ENCODE measurements at places on chromosomes 2 and 18. TPM values are rescaled to one million over a fixed set of nuclear protein-coding genes. Genes with fewer than 3 reads are reported as not detected.

DNA sequence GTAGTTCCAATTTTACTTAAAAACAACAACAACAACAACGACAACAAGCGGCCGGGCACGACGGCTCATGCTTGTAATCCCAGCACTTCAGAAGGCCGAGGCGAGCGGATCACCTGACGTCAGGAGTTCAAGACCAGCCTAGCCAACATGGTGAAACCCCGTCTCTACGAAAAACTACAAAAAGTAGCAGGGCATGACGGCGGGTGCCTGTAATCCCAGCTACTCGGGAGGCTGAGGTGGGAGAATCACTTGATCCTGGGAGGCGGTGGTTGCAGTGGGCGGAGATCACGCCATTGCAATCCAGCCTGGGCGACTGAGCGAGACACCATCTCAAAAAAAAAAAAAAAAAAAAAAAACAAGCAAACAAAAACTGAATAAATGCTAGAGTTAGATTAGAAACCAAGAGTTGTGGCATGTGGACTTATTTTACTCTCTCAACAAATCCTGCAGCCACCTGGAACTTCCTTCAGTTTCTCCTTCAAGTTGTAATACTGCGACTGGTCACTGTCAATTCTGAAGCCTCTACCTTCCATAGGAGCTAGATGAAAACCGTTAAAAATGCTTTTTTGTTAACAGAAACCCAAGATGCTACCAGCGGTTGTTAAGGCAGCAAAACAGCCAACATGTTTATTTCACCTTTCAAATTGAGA, 1.3 kb downstream of the ATP5F1A start:
- no peak for DNase-seq

DNA sequence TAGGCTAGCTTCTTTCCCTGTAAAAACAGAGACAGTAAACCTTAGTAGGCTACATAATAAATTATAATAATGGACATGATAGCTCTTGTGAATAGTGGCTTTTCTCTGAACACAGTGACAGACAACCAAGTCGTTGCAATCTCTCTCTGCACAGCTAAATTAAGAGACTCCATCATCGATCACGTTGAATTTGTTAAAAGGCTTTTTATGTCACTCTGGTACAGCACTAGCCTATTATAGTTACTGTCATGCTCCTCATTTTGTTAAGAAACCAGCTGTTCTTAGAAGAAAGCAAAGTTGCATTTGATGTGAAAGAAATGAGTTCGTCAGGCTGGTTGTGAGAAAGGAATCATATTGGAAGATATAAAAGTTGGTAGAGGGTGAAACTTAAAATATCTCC, 50.3 kb upstream of the ARHGAP28 start:
- no peak for DNase-seq

DNA sequence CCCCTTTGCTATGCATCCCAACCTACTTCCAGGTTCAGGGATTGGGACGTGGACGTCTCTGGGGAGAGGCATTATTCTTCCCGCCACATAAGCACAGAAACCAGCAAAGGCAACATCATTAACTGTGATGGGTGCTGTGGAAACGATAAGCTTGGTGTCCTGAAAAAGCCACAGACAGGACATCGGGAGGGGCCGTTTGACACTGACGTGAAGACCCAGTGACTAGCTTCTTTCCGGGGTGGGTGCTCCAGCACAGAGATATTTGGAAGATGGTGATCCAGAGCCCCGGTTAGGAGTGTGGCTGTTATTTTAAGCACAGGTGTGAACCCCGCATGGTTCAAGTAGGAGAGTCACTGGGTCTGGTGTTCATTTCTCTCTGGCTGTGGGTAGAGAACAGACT, 163.8 kb upstream of the HDAC4 start:
- no peak for DNase-seq

DNA sequence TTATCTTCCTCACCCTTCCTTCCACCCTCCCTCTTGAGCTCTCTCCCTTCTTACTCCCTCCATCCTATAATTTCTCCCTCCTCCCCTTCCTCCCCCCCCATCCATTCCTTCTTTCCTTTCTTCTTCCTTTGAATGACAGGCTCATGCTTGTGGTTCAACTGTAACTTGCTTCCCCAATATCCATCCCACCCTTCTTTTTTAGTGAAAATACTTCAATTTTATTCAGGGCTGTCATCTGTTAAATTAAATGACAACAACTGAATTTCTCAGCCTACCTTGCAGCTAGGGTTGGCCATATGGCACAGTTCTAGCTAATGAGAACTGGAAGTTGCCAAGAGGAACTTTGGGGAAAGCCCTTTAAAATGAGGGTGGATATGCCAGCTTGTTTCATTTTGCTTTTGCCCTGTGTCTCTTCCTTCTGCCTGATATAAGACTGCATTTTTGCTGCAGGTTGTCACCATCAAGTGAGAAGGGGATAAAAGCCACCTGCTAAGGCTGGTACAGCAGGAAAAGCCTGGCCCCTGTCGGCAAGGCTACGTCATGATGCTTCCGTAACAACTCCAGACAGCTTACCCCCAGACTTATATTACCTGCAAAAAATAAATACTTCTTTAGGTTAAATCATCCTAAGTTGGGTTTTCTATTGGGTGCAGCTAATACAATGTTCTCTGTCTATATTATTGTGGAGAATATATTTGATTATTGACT, 121.8 kb downstream of the NXPH2 start:
- no peak for DNase-seq

Gene AGFG1
- 58.2 TPM for total RNA-seq

DNA sequence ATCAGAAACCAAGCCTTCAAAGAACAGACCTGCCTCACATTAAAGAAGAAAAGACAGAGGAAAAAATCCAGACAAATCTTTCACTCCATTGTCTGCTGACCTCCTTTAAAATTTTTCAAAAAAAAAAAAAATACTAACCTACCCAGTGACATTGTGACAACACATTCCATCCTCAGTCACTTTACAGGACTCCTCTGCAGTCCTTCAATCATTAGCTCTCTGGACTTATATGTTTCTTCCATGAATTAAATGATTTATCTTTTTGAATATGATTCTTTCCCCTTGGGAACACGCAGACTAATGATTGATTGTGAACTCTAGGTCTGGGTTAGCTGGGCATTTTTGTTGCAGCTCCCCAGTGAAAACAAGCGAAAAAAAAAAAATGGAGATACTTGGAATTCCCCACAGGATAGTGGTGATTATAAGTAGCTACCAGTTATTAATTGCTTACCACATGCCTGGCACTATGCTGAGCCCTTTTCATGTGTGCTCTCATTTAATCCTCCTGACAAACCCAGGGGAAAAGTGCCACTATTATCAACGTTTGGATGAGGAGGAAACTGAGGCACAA, 261.3 kb upstream of the NCKAP5 start:
- no peak for DNase-seq

GRCh38 chr2:232787806-232788205, 11.4 kb upstream of the KCNJ13 start:
- no peak for DNase-seq

DNA sequence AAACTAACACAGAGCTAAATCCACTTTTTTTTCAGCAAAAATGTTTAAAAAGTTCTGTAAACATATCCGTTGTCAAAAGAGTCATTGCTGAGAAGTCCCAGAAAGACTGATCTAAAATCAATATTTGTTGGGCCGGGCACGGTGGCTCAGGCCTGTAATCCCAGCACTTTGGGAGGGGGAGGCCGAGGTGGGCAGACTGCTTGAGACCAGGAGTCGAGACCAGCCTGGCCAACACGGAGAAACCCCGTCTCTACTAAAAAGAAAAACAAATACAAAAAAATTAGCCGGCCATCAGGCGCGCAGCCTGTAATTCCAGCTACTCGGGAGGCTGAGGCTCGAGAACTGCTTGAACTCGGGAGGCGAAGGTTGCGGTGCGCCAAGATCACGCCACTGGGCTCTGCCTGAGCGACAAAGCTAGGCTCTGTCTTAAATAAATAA, 1.4 kb downstream of the OLA1 start:
- no peak for DNase-seq

DNA sequence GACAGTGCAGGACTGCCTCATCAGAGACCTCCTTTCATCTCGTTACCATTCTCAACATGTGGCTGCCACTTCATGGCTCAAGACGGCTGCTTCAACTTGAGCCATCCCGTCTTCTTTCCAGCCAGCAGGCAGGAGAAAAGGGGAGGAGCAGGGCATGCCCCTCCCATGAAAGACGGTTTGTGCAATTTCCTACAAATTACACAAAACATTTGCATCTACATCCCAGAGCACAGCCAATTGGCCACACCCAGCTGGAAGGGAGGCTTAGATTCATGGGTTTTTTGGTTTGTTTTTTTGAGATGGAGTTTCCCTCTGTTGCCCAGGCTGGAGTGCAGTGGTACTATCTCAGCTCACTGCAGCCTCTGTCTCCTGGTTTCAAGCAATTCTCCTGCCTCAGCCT, 11.8 kb downstream of the UCN start:
- no peak for DNase-seq

Gene RAPGEF4
- total RNA-seq = 0.39 TPM

DNA sequence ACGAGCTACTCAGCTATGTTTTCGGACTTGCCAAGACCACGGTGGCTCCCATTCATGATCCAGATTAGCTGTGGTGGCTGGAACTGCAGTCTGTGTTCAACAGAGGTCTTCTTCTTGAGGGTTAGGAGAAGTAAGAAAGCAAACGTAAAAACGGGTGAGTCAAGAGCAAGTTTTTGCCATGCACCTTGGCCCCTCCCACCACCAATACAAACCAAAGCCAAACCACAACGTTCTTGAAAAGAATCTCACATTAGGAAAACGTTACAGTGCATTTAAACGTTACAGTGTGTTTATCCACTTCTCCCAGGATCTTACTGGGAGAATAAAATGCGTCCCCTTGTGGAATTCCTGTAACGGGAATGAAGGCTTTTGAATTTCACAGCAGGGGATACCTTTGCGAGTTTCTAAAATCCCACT, 725 bp downstream of the FBXO48 start:
- peak; percentile 59 for DNase-seq

- DNase-seq = peak; percentile 12
Observed at GRCh38 chr2:238160206-238161129, 1.7 kb downstream of the ERFE start.

Gene PTGR3
- total RNA-seq = 27.4 TPM

DNA sequence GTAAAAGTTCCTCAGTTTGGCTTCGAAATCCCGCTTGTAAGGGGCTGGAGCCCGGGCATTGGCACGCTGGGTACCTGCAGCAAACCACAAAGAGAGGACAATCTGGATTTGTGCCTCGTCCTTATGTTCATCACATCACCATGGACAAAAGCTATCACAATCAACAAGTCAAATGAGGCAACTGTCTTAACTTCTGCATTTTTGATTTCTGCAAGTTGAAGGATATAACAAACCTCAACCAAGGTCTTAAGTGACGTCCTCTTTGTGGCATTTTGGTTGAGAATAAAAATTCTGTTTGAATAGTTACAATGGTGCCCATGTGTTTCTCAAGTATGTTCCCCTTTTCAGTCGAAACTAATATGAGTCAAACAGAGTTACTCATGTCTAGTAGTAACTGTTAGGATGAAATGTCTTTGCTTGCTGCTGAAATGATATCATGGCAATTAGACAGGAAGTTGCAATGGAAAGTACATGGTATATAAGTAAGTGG, 70.8 kb upstream of the STK17B start:
- DNase-seq = peak; percentile 69

Gene ST8SIA5
- not detected for total RNA-seq

Gene CD8B2
- total RNA-seq = not detected

- DNase-seq = no peak
Observed at GRCh38 chr2:28640260-28640907, 111.2 kb upstream of the PPP1CB start.

- no peak for DNase-seq
Observed at GRCh38 chr2:239830121-239831000, 194.8 kb downstream of the NDUFA10 start.

GRCh38 chr2:48138898-48139297, 232.6 kb upstream of the FBXO11 start:
- DNase-seq = no peak

Gene MAP3K19
- not detected for total RNA-seq

DNA sequence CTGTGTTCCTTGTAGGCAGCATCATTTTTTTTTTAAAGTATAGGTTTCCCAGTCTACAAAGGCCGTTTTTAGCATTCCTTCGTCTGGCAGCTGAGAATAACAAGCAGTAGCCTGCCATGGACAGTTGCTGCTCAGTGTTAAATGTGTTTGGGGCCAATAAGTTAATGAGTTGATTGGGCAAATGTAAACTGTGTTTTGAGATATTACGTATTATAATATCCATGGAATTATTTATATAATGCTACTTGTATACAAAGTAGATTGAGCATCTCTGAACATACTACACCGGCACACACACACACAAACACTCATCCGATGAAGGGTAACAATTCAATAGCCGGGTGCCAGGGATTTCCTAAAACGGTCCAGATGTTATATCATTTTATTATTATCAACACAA, 97.2 kb downstream of the IRS1 start:
- no peak for DNase-seq

DNA sequence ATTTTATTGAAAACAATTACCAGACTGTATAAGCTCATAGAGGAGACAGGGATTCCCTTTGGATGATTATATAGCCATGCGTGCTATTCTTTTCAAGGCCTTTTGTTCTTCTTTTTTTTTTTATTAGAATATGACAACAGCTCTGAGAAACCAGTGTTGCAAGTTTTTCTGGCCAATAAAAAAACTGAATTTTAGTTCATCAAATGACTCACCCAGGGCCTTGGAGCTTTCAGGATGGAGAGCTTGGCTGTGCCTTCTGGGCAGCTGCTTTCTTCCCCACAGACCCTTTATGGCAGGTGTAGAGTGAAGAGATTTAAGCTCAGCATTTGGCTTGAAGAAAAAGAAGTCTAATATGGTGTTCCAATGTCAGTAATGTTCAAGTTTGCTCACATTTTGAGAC, 497.9 kb upstream of the FANCL start:
- DNase-seq = no peak

GRCh38 chr2:200305797-200306195, 697 bp upstream of the SPATS2L start:
- DNase-seq = no peak

DNA sequence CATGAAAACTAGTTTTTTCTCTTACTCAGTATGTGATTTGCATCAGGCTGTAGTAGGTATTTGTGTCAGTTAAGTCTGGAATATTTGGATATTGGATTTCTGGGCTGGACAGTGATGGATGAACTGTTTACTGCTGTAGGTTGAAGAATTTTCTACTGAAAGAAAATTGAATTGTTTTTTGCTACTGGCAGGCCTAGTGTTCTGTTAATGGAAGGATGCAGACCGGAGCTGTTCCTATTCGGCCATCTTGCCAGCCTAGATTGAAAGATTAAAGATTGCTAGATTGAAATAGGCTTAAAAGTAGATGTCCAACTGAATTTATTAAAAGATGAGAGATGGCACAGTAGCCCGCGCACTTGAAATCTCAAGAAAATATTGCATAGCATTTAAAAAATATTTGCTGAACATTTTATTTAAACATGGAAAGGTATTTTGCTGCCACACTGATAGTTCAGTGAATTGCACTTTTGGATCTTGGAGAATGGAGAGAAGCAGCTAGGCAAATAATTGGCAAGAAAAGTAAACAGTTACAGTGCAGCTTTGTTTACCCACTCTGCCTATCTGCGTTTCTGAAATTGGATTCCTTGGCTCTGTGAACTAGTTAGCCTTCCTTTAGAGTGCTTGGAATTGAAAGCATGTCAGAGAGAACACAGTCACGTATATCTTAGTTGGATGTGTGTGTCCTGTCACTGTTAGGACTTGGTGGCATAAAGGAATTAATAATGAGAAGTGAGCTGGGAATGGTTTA, 54.1 kb downstream of the EPB41L5 start:
- DNase-seq = no peak

Gene LOXL3
- 0.50 TPM for total RNA-seq
